HepG2 (cell line): ENCODE measurements at places on chromosomes 11 and 22.

GRCh38 chr11:48107188-48107704 lies 109.4 kb upstream of the OR4B1 start:
- DNase-seq, result no peak

GRCh38 chr11:532986-533585 lies 2.3 kb downstream of the HRAS start:
- DNase-seq, result no peak

DNA sequence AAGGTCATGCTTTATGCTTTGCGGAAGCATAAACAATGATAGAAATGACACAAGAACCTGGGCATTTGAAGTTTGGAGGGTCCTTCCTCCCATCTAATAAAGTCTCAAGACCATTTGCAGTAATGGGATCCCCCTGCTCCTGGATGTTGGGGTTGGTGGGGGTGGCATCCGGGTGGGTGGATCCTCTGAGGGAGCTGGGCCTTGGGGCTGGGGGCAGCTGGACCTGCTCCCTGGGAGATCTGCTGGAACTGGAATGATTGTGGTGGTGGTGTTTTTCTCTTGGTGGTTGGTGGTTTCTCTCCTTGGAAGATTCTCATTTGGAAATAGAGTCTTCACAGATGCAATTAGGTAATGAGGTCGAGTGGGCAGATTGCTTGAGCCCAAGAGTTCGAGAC lies 2.2 kb upstream of the NAP1L4 start:
- DNase-seq, result no peak

- no peak for DNase-seq
Measured at GRCh38 chr11:133595998-133596590, 63.8 kb upstream of the OPCML start.

GRCh38 chr22:26025626-26026025 lies 143.6 kb upstream of the SEZ6L start:
- DNase-seq, result no peak

GRCh38 chr11:132960273-132961078 lies 571.8 kb downstream of the OPCML start:
- DNase-seq, result no peak

- DNase-seq, result no peak
Measured at GRCh38 chr22:37906364-37907008, 389 bp downstream of the MICALL1 start.

- DNase-seq, result no peak
Measured at GRCh38 chr11:48270621-48271020, 7.0 kb downstream of the OR4X1 start.

GRCh38 chr11:9617940-9618339 lies 44.5 kb downstream of the WEE1 start:
- DNase-seq, result no peak

DNA sequence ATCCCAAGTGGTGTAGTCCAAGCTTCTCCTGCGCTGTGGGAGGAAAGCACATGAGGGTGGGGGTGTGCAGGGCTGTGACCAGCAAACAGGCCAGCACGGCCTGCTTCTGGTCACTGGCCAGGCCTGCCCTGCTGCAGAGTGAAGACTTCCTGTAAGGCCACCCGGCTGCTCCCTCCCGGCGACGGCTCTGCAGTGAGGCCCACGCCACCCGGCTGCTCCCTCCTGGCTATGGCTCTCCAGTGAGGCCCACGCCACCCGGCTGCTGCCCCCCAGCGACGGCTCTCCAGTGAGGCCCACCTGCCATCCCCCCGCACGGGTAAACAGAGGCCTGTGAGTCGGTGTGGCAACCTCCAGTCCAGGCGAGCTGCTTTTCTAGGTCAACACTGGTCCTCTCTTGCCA lies 31.4 kb upstream of the BRSK2 start:
- no peak for DNase-seq

- DNase-seq, result no peak
Measured at GRCh38 chr11:94728541-94728940, 39.6 kb upstream of the AMOTL1 start.

- no peak for DNase-seq
Measured at GRCh38 chr22:49255741-49256318, 571.8 kb downstream of the BRD1 start.

DNA sequence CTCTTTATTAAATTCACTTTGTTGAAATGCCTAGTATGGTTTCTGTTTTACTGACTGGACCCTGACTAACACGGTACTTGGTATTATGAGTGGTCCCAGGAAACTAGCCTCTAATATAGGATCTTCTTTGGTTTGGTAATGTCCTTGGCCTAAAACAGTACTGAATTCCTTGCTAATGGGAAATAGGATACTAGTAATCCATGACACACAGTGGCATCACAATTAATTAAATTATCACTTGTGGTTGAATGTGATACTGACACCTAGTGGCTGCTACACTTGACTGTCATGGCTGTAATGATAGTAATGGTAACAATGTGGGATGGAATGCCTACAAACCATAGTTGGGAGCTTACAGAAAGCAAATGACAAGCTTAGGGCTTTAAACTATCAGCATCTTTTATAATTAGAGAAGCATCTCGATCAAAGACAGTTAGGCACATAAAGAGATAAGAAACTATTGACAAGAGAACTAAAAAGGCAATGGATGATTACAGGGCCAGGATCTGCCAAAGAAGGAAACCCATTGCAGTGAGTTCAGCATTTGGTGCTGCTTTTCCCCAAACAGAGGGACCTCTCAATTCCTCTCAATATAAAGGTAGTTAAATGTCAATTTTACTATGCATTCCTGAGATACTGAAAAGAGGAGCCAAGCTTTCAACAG lies 8.6 kb downstream of the DNHD1 start:
- peak; percentile 25 for DNase-seq

- no peak for DNase-seq
Measured at GRCh38 chr22:44455963-44456358, 42.1 kb downstream of the RTL6 start.

- DNase-seq, result no peak
Measured at GRCh38 chr11:128563942-128564641, 23.3 kb downstream of the ETS1 start.

GRCh38 chr22:26690654-26691376 lies 33.4 kb downstream of the MIAT start:
- DNase-seq, result no peak

DNA sequence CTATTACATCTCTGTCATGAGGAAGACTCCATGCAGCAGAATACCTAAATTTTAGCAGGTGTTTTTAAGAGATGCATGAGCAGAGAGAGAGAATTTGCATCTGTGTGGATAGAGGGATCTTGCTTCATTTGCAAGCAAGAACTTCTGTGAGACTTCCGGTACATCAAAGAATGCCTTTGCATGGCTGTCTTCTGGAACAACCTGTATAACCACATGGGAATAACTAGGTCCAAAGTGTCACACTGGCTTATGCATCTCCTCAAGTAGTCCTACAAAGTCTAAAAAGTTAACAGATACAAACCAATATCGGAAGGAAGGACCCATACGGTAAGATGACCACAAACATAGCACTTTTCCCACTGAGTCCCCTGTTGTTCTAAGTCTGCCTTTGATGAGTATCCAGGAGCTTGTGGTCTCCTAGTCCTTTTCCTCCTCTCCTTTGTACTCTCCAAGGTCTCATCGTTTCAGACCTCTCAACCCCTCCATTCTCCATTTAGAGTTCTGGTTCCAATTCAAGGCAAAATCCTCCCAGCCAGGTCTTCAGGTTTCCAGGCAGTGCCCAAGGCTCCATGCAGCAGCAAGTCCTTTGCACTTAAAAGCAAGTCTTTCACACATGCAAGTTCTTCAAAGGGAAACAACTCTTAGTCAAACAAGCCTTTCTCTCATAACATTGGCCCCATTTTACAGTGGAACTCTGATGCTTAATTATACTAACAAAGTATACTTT lies 581.7 kb upstream of the ARHGAP42 start:
- no peak for DNase-seq

DNA sequence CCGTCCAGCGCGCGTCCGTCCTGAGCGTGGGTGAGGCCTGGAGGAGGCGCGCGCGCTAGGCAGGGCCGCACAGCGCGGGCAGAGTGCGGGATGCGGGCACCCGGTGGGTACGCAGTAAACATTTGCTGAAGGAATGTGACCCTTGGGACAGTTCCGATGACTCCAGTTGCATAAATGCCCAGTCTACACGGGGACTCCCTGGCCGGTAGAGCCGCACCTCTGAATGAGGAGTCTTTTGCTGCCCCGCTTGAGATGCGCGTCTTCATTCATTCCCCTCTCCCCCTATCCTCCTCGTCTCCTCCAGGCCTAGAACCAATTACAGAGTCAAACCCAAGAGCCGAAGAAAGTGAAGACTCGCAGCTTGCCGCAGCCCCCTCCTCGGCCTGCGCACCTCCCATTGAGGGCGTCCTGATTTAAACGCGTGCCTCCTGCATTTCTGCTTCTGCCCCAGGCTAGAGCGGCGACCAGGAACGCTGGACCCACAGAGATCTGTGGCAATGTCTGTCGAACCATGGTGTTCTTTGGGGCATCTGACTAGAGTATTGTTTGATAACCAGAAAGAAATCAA lies 729 bp upstream of the CHKB start:
- DNase-seq, result peak; percentile 18

GRCh38 chr11:48043111-48043990 lies 63.0 kb downstream of the PTPRJ start:
- no peak for DNase-seq

DNA sequence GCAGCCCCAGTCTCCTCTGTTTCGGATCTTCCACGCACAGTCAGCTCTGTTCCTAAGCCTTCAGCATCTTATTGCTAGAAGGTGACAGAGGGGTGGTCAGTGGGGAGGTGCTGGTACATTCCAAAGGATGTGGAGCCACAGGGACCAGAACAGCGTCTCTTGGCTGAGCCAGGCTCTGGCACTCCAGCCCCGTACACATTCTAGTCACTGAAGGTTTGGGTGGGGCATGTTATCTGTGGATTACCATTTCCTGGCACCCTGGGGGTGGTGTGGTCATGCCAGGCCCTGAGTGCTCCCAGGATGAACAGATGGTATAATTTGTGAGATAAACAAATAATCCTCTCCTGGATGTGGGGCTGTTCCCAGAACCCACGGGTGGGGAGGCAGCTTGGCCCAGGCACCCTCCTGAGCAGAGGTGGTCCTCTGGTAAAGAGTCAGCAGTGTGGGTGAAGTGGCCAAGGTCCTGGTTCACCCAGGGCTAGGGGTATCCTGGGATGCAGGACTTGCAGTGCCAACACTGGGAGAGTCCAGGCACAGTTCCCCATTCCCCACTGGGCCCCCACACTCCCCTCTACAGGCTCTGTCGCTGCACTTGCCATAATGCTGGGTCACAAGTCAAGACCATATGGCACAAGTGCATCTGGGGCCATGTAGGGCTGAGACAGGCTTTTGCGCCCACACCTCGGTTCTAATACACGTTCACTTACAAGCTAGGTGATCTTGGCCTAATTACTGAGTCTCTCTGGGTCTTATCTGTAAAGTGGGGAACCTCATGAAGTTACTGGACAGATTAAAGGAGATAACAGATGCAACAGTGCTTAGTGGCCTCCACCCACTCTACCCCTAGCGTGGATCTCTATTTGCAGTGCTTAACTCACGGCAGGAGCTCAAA lies 33.0 kb downstream of the DKK3 start:
- DNase-seq, result no peak

- DNase-seq, result no peak
Measured at GRCh38 chr22:17576470-17576869, 13.2 kb downstream of the SLC25A18 start.

- no peak for DNase-seq
Measured at GRCh38 chr22:43879901-43880540, 11.8 kb downstream of the PNPLA5 start.

DNA sequence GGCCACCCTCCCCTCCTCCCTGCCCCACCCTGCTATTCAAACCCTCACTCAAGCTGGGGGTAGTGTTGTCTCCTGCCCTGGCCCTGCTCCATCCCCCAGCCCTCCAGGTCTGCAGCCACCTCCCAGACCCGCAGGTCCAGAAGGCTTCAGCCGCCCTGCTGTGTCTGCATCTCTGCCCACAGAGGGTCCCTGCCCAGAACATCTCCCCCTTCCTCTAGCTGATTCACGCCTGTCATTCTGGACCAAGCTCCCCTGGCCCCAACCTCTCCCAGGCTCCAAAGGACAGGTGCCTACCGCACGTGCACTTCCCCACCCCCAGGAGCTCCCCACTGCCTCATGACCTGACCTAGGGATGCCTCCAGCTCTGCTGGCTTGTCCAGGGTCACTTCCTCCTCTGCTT lies 16.0 kb upstream of the SHISAL1 start:
- DNase-seq, result no peak

- DNase-seq, result no peak
Measured at GRCh38 chr11:77053217-77054015, 13.4 kb upstream of the CAPN5 start.

- no peak for DNase-seq
Measured at GRCh38 chr11:94806014-94806413, 37.9 kb downstream of the AMOTL1 start.

DNA sequence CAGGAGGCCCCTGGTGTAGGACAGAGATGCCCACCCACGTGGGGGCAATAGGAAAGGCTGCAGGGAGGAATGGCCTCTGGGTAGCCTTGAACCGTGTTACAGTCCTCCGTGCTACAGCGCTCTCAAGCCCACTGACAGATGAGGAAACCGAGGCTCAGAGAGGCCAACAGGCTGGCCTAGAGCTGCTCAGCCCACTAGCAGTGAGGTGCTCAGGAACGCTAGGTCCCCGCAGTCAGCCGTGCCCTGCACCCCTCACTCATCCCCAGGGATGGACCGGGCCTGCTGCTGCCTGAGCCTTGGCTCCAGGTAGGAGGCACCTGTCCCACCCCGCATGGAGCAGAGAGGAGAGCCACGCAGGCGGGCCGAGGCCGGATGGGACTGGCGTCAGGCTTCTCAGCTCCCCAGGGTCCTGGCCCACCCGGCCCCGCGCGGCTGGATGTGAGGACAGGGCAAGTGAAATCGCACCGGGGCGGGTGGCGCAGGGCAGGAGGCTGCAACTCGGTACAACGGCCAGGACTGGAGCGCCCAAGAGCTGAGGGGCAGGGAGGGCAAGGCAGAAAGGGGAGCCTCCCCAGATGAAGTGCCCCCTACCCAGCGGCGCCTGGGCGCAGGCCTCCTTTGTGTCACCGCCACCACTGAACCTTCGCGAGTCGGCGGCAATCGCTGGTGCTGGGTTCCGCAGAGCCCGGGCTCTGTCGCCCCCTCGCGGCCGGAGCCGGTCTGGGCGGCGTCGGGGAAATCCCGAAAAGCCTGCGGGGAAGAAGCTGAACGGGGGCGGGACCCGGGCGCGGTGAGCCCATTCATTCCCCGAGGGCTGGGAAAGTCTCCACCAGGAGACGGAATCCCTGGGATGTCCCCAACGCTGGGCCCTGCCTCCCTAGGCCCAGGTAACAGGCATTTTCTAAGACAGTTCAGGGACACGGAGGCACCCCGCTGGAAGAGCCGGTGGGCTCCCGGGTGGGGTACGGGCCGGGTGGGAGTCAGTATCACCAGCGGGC lies 8.4 kb upstream of the SLC2A11 start:
- peak; percentile 58 for DNase-seq

- DNase-seq, result no peak
Measured at GRCh38 chr11:17019232-17019631, 5.0 kb upstream of the PLEKHA7 start.

DNA sequence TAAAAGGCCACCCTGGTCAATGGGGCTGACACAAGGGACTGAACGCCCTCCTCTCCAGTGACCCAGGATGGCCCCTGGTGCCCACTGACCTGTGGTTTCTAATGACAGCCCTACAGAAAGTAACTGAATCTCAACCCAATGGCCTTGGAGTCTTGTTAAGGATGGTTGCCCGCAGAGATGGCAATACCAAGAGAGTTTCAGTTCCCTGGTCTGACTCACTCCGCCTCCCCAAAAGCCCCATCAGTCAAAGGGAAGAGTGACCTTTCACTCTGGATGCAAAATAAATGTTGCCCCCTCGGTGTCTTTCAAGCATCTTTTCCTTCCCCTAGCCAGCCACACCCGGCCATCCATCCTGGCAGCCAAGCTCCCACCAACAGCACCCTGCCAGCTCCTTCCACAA lies 57.7 kb upstream of the ISX start:
- no peak for DNase-seq

GRCh38 chr11:8989453-8989852 lies 14.3 kb downstream of the NRIP3 start:
- no peak for DNase-seq
